ENCODE measurements at places on chromosomes 12 and 14.

- DNase-seq = no peak
Measured at GRCh38 chr14:88079624-88080023, 74.7 kb downstream of the GPR65 start.

- DNase-seq = no peak
Measured at GRCh38 chr12:91993287-91994017, 152.2 kb downstream of the BTG1 start.

GRCh38 chr12:15629108-15629507 lies 160.1 kb downstream of the EPS8 start:
- DNase-seq = no peak

DNA sequence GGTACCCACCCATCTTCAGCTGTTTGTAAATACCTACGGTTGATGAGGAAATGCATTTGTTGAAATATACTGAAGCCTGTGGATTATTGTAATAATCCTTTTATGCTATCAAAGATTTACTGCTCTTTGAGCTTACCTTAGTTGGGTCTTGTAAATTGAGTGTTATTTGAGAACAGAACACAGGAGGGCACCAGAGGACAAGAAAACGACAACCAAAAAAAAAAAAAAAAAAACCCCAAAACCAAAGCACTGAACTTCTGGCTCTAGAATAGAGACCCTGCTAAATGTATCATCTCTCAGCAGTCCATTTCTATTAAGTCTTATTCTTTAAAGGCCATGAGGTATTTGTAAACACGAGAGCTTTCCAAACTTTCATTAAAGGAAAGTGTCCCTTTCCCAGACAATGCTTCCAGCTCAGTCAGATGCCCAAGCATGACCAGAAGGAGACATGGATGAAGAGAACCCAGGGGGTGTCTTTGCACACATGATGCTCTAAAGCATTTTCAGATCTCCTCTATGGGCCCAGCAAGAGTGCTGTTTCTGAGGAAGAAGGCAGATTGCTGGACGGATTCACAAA lies 763.9 kb downstream of the NRXN3 start:
- no peak for DNase-seq

DNA sequence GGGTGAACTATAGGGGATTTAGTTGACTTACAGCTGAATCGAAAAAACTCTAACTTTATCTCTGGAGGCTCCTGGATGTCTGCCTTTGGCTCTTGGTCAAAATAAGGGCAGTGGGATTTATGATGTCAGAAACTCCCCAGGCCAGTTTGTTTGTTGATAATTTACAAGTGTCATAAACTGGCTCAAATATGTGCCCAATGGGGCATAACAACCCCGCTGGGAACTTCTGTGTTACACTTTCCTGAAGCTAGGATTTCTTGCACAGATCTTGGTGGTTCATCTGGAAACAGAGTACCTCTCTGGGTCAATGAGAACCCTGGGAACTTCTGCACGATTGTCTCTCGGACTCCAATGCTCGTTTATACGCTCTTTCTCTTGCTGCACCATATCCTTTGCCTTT lies 58.7 kb upstream of the MUCL1 start:
- DNase-seq = no peak

DNA sequence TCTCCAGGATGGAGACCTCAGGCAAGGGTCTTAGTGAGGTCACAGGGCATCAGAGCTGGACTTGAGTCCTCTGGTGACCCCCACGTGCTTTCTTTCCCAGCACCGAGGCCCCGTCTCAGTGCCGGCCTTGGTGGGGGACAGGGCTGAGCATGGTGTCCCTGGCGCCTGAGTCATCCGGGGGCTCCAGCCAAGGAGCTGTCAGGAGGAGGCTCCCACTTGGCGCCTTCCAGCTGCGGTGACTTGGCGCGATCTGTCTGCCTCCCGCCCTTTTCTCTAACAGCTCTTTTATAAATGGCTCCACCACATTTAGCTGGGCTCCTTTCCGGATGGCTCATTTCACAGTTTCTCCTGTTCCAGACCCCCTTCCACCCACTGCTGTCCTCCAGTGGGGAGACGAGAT lies 60.4 kb downstream of the PRMT8 start:
- DNase-seq = no peak

- DNase-seq = no peak
Measured at GRCh38 chr14:104820669-104821228, 19.8 kb downstream of the ZBTB42 start.

DNA sequence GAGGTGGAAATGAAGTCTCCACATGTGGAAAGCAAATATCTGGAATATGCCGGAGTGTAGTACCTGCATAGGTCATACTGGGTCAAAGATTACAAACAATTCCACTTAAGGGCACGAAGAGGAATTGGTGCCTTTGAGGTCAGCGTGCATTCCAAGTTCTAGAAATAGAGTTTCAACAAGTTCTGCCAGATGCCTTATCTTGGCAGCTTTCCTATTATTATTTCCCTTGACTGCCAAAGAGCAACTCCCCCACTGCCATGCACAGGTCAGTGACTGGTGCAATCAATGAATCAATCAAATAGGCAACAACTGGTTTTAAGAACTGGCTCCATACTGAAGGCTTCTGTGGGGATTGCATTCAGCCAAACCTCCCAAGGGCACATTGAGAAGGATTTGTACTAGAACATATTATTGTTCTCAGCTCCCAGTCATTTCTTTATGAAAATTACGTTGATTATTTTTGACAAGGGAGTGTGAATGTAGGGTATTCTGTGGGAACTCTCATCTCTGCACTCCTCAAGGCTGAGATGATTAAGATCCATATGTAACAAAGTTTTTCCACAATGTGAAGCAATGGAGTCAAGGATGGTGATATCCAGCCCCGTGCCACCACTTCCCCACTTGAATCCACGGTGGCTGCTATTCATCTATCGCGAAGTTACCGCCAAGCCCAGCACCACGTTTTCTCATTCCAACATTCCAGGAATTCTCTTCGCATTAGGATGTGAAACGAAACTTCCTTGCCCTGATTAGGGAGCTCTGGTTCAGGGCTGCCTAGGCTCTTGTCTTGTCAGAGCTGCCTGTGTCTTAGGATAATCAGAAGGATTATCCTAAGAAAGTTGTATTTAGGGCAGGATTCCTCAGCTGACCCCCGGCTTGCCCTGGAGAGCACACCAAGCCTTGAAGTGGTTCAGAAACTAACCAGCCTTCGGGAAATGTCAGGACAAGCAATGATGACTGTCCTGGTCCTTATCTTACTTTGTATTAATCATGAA lies 115.1 kb upstream of the PCED1B start:
- DNase-seq = no peak

GRCh38 chr12:11719678-11720099 lies 70.2 kb downstream of the ETV6 start:
- DNase-seq = no peak

DNA sequence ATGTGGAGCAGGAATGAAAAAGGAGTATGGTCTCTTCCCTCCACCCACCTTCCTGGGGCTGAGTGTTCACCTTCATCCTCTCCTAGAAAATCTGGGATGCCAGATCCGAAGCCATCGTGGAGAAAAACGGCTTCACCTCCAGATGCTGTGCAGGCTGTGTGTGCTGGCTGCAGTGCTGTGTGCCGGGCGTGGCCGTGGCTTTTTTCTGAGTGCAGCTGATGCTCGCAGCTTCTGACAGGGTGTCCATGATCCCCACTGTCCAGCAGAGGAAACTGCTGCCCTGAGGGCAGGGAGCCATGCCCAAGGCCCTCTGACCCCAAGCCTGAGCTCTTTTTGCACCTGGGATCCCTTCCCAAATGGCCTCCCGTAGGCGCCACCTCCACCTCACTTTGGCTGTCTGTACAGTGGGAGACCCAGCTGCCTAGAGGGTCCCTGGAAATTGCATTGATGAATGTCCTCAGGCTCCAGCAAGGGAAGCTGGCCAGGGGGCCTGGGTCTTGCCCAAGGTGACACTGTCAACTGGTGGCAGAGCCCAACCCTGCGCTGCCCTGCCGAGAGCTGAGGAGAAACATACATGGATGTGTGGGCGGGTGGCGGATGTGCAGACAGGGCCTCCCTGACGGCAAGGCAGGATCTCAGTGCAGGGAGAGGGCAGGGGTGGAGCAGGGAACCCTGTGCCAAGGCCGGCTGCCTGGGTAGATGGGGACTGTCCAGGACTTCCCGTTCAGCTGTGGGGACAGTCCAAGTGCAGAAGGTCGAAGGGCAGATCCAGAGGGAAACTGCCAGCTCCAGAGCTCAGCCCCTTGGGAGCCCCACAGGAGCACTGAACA lies 53.3 kb downstream of the BEGAIN start:
- peak; percentile 49 for DNase-seq

- DNase-seq = no peak
Measured at GRCh38 chr12:70002097-70002911, 177.3 kb downstream of the MYRFL start.
